ENCODE measurements at places on chromosomes 5 and 9. TPM values are rescaled to one million over a fixed set of nuclear protein-coding genes. Genes with fewer than 3 reads are reported as not detected.

DNA sequence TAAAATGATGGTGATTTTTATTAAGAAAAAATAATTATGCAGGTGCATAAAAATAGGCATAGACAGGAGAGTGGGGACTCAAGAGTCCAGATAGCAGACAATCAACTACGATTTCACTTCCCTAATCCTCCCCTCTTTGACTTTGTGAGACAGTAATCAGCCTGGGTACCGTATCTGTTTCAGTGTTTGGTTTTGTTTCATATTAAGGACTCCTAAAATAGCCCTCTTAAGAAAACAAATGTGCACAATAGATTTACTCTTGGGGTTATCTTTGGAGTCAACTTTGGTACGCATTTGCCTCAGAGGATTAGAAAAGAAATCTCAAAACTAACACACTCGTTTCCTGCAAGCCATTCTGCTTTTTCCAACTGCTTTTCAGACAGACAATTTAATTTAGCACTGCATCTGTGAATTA, 96.3 kb downstream of the ZNF608 start:
- DNase-seq: no peak

DNA sequence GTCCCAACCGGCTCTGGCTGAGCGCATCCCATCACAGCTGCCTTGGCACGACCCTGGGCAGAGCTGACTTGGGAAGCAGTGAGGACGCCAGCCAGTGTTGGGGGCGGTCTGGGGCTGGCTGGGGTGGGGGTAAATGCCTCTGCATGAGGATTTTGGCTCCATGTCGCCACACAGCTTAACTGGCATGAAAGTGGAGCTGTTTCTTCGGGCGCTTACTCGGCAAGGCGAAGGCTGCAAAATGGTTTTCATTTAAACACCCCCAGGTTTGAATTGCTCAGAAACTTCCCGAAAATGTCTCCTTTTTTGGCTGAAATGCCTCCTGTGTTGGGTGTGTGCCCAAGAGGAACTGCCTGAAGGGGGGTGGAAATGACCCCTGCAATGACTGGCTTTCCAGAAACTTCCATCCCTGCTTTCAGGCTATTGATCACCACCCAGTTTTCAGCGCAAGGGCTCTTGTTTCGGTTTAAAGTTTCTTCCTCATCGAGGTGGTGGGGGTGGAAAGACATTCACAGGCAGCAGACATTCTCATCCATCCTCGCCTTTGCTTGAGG, 38.3 kb downstream of the PTGES start:
- no peak for DNase-seq

DNA sequence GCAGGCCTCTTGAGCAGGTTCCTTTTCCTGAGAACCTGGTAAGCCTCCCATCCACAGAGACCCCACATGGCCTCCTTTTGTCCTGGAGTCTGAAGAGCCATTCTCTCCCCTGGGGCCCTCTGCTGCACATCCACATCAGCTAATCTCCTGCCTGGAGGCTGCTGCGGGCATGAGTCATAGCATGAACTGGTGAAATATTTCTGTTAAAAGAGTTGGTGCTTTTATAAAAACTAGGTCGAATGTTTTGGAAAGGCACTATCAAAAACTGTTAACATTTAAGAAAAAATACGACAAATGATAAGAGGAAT, 399.4 kb downstream of the CTNND2 start:
- DNase-seq: no peak

- DNase-seq: peak; percentile 24
These were observed 30.4 kb downstream of the NFX1 start for GRCh38 chr9:33320568-33321261.

HACD4 gene
- polyA plus RNA-seq: 2.7 TPM

GRCh38 chr5:74396913-74397622, 243.5 kb downstream of the ENC1 start:
- no peak for DNase-seq

DNA sequence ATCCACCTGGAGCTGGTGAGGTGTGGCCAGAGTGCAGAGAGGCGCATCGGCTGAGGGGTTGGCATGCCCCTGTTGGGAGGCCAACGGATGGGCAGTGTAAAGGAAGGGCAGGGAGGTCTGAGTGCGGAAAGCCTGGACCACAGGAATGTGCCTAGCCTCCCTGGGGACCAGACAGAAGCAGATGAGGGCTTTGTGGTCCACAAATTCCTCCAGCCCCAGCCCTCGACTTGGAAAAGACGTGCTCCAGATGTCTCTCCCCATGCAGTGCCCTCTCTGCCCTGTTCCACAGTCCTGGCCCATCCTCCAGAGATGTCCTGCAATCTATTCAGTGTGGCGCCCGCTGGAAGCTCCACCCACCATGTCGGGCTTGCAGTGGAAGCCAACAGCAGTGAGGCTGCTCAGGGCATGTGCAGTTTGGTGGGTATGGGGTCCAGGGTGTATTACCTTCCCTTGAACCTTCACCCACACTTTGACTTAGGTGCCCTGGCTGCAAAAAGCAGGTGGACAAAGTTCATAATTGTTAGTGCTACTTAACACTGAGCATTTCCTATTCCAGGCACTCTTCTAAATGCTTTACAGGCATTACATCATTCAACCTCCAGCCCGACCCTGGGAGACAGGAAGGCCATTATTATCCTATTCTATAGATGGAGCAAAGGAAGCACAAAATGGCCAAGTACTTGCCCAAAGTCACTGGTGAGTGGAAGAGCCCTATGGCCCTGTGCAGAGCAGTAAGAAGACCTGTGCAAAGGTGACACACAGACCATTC, 120.2 kb upstream of the SLC25A48 start:
- DNase-seq: no peak

GRCh38 chr5:124263680-124264491, 482.6 kb downstream of the ZNF608 start:
- peak; percentile 91 for DNase-seq

DNA sequence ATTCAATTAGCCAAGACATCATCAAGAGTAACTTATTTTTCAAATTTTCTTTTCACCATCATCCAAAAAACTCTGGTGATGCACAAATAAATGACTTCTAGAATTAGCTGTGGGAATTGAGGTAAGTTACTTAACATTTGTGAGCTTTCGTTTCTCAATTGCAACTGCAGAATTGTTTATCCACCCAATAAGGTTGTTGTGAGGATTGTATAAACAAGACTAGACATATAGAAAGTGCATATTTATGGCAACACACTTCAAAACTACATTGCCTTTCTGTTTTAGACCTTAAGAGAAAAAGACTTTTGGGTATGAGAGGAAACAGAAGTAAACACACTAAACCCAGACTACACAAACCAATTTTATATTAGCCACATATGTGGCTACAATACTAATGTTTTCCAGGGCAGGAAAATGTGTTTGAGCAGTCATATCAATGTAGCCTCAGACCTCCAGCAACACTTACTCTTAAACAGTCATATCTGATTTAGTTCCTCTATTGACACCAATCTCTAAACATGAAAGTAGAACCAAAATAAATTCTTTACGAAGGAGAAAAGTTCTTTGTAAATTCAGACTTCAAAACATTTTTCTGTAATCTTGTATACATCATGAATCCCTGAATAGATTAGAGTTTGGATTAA, 488.0 kb upstream of the CYLC2 start:
- no peak for DNase-seq

GRCh38 chr5:153953411-153953810, 85.3 kb downstream of the FAM114A2 start:
- DNase-seq: no peak

DNA sequence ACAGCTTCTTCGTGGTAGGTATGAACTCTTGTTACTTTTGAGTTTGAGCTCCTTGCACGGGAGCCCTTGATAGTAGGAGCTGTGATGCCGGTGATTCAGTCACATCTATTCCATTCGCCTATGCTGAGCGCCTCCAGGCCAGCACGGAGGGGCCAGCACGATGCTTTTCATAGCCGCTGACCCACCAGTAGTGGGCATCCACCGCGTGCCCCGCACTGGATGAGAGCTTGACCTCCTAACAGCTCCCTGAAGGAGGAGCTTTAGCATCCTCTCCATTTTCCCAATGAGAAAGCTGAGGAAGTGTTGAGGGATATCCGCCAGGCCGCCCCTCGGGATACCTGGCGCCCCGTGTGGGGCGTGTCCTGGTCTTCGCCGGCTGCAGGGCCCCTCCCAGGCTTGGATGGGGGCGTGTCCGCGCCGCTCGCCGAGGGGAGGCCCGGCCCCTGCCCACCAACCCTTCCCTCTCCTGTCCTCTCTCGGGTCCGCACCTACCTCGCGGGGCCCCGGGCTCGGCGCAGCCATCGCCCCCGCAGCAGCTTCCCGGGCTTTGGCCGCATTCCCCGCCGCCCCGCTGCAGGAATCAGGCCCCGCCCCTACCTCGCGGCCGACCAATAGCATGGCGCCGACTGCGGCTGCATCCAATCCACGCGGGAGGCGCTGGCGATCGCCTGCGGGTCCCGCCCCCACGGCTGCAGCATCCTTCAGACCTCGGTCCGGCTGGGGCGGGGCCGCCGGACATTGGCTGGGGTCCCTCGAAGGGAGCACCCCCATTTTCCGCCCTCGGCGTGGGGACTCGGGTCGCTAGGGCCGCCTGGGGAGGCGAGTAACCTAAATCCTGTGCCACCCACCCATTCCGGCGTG, at the start of gene PIP5KL1:
Gene PIP5KL1 (minus strand): TSS at position 547 of the 861 bp plus-strand sequence. CDS start 25 bp downstream, at position 522.
- DNase-seq: peak; percentile 80

DNA sequence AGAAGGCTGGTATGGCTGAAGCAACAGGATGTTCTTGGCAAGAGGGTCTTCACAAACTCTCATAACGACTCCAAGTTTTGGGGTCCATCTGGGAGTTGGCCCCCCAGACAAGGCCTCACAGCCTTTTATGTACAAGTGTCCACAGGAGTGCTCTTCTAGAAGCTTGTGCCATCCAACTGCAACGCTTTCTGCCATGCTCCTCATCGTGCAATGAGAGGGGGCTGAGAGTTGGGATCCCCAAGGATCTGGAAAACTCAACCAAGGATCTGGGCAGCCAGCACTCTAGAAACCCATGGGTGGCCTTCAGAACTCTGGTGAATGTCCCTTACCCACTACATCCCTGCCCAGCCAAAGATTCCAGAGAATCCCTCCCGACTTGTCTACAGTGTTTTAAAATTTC, 8.5 kb upstream of the AMBP start:
- DNase-seq: no peak

DNA sequence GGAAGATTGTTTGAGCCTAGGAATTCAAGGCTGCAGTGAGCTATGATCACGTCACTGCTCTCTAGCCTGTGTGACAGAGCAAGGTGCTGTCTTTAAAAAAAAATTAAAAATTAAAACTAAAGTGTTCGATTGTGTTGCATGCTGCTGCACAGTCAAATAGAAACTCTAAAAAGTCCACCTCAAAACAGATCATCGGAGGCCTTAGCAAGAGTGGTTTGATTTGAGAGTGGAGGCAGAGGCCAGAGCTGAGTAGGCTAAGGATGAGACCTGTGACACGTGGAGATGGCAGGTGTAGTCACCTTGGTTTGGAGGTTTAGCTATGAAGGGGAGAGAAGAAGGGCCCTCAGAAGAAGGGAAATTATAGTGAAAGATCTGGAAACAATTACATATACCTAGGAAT, 2.8 kb upstream of the PTPDC1 start:
- no peak for DNase-seq

GRCh38 chr5:160376416-160376815, 6.0 kb upstream of the C1QTNF2 start:
- DNase-seq: no peak

GRCh38 chr9:112502175-112502946, 15.7 kb downstream of the KIAA1958 start:
- DNase-seq: peak; percentile 31

DNA sequence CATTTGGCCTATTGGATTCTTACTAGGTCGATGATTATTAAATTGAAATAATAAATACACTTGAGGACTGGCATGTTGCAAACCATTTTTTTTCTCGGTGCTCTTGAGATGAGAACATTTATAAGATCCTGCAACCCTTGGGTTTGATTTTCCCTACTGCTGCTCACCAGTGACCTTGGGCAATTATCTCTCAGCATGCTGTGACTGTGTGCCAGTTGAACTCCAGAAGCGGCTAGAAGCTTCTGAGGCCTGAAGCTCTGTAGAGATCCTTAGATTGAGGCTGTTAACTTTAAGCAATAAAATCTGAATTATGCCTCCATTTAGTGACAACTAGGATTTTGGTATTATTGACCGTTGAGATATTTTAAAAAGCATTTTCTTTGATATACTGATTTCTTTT, 489.8 kb downstream of the MAT2B start:
- DNase-seq: no peak

ANKRD18A gene
- 0.35 TPM for polyA plus RNA-seq

ZFP2 gene
- polyA plus RNA-seq: 0.35 TPM

DNA sequence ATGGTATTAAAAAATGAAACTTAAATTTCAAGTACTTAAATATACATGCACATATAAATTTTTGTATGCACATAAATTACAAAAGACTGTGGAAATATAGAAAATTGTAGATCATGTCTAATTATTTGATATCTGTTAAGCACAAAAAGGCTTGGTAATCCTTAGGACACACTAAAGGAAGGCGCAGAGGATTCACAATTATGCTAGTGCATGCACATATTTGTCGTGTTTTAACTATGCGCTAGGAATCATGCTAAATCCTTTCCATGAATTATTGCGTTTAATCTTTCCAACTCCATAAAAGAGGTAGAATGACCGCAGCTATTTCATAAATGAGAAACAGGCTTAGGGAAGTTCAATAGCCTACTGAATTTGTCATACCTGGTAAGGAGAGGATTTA, 244.1 kb upstream of the ITGA1 start:
- no peak for DNase-seq

PLPP1 gene
- 54.0 TPM for polyA plus RNA-seq

DNA sequence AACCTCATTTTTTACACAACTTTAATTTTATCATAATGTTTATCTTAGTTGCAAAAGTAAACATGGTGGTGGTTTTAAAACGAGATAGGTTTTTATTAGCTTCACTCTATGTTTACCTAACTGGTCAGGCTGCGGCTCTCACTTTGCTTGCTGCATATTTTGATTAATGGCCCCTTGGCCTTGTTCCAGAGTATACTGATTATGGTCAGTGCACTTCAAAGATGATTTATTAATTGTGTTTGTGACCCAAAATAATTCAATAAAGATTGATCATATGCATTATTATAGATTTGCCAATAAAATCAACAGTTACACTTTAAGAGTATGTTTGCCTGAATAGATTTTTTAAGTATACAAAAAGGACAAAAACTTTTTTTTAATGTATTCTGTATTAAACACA, 188.0 kb downstream of the XRCC4 start:
- peak; percentile 35 for DNase-seq

- no peak for DNase-seq
These were observed 48.1 kb downstream of the NEURL1B start for GRCh38 chr5:172689218-172689572.

- DNase-seq: no peak
These were observed at the start of gene DOCK2 for GRCh38 chr5:169637085-169637548. TSS of gene DOCK2 (plus strand) at chr5:169637275. CDS start at chr5:169637327, 52 bp downstream.

DNA sequence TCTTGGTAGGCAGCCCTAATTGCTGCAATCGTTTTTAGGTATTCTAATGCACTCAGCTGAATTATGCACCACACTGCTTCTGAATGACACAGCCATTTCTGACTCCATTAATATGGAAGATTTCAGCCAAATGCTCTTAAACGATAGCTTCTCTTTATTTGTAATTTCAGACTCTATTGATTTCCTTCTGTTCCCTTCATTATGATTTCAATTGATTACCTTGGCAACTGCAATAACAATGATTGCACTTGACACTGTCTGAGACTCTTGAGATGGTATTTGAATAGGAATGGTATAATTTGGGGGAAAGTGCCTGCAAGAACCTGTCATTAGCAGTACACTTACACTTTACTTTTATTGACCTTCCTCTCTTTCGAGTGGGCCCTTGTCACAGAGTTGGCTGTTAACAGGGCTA, 296.1 kb upstream of the DMAC1 start:
- DNase-seq: peak; percentile 41

All from lung (tissue), 17 donors.